Activated naive CD8-positive, alpha-beta T cell treated with anti-CD3 and anti-CD28 coated beads, Interleukin-2, amount 10 ng/mL, durations not matched to agents 7 days and 5 days (primary cell): ENCODE measurements at places on chromosomes 1 and 21.

DNA sequence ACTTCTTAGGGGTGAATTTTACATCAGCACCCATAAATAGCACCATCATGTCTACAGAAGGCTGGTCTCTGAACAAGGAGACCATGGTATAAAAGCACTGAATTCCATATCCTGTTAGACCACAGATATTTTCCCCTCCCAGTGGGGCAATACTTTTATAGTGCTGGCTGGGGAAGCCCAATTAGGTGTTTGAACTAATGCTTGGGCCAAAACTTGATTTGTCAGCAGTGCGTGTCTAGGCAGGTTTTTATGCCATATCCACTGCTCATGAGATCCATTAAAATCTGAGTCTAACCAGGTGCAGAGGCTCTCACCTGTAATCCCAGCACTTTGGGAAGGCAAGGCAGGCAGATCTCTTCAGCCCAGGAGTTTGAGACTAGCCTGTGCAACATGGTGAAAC lies 623.0 kb downstream of the NPHP4 start:
- DNase-seq = no peak

GRCh38 chr1:31244326-31244725 lies 4.6 kb upstream of the NKAIN1 start:
- no peak for DNase-seq

- DNase-seq = no peak
Observed at GRCh38 chr1:53662951-53663350, 76.0 kb downstream of the GLIS1 start.

DNA sequence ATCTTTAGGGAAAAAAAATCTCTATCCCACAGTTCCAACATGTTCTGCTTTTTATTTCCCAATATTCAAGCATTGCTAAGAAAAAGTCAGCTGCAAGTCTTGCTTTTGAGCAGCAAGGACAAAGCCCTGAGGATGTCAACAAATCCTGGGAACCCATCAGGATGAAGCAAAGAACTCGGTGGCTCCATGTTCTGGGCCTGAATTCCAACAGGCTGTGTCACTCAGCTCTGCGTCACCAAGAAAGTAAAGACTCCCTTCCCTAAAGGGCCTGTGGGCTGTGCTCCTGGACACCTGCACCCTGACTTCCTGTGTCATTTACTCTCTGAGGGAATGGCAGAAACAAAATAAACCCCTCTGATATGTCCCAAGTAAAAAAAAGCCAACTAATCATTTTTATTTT lies 95.5 kb downstream of the TIAM1 start:
- no peak for DNase-seq

DNA sequence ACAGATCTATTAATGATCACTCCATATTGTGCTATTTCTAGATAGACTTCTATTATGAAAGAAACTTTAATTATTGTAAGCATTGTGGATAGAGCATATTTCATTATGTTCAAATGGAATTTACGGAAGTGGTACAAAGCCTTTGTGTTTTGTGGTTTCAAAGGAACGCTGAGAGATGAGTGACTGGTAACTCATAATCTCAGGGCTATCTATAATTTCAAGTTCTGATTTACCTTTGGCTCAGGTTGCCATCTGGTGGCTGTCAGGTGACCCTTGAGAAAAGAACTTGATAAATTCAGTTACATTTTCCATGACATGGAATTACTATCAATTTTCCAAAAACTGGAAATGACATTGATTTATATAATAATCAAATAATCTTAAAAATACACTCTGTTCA lies 12.2 kb downstream of the NTNG1 start:
- DNase-seq = no peak

DNA sequence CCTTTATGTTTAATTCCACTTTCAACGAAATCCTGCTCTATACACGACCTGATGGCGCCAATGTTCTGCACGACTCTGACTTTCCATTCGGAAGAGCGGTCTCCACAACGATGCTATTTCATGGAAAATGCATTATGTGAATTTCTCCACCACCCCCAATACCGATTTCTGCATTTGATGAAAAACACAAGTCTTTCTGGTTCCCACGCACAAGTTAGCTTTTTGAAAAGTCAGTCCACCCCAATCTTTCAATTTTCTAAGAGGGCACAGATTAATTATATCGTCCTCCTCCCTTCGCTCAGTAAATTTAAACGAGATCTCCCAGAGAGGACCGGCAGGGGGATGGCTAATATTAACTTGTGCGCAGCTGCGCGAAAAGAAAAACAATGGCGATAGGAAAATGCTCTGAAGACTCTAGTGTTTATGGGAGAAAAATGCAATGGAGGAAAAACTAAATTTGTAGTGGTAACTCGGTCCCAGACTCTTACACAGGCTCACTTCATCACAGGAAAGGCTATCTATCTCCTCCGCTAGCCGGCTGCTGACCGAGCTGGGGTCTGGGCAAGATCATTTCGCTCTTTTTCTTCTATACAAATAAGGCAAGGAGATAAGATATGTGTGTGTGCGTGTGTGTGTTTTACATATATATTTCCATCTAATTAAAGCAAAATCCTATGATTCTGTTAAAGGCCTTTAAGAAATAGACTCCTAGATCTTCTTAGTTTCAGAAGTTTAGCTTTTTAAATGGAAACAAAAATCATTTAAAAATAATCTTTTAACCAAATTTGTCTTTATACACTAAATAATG lies 1.2 kb upstream of the LHX8 start:
- DNase-seq = no peak

- no peak for DNase-seq
Observed at GRCh38 chr1:90186506-90187322, 191.8 kb downstream of the ZNF326 start.

DNA sequence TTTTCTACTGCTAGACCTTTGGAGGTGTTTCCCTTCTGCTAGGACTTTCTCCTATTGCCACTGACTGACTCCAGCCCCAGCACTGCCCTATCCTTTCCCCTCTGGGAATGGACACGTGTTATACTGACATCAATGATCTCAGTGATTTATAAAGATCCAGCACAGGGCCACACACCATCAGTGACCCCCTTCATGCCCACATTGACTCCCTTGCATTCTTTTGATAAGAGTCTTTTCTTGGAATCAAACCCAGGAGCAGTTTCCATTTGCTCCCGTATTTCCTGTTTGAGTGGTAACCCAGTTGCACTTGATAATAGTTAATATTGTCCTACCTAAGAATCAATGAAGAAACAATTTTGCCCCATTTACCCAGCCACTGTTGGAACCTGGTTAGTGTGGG lies 501.0 kb upstream of the USP24 start:
- no peak for DNase-seq

DNA sequence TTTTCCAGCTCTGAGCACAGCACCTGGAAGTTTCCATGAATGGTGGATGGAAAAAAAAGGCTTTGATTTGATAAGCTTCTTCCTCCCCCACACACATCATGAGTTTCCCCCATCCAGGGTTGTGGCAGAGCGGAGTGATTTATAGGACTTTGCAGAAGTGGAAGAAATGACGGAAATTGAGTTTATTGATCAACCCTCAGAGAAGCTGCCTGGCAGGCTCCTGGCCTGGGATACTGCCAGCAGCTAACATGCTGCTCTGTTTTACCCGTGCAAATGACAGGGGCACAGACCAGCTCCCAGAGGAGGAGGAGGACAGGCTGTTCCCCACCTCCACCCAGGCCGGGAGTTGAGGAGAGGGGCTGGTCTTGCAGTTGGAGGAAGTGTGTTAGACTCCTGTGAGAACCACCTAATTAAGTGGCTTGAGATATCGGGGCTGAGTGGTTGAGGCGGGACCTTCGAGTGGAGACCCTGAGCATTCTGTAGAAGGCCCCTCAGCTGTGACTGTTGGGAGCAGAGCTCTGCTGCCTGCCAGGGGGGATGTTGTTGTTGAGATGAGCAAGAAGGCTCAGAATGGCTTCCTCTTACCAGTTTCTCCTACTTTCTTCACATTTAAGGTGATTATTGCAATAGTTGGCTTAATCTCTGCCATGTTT lies 21.8 kb downstream of the ADORA1 start:
- DNase-seq = no peak

DNA sequence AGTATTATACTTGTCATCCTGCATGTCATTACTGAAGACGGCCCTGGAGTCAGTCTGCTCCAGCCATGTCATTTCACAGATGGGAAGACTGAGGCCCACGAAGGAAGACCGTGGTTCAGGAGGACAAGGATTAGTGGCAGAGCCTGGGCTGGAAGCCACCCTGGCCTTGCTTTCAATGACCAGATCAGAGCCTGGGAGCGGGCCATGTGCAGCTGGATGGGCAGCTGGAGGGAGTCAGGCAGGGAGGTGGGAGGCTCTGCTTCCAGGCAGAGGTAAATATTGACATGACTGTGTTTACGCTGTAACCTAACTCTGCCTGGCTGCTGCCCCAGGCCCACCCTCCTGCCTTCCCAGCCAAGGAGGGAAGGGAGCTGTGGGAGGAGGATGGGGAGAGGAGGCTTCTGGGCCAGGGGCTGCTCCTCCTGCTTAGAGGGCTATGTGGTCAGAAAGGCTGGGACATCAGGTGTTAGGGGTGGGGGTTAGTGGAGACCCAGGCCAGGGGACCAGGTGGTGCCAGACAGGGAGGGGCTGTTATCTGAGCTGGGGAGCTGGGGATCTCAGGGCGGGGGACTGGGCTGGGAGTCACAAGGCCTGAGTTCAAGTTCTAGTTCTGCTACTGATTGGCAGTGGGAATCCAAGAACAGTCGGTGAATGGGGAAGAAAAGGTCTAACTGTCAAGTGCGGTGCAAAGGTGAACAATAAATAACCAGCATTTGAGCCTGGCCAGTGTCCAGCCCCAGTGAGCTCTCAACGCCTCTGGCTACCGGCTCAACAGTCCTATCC lies 48.5 kb upstream of the ECE1 start:
- no peak for DNase-seq
